ENCODE measurements at places on chromosomes 13 and 19.

GRCh38 chr19:35207391-35207871, 21.1 kb downstream of the FAM187B start:
- DNase-seq: no peak

- DNase-seq: no peak
Observed at GRCh38 chr13:60574735-60575134, 177.7 kb downstream of the TDRD3 start.

DNA sequence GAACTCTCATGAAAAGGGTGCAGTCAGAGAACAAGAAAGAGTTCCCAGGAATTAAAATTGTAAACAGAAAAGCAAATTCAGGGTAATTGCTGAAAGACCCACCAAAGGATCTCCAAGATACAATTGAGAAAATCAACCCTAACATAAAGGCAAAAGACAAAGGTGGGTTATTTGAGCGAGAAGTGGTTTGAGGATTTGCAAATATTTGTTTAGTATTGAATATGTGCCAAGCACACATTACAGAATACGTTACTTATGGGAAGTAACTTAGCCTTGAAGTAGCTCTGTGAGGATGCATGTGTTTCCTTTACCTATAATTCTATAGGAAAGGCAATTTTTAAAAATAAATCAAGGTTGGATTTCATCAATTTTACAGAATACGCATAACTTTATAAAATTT, 10.0 kb upstream of the CEACAM21 start:
- no peak for DNase-seq

DNA sequence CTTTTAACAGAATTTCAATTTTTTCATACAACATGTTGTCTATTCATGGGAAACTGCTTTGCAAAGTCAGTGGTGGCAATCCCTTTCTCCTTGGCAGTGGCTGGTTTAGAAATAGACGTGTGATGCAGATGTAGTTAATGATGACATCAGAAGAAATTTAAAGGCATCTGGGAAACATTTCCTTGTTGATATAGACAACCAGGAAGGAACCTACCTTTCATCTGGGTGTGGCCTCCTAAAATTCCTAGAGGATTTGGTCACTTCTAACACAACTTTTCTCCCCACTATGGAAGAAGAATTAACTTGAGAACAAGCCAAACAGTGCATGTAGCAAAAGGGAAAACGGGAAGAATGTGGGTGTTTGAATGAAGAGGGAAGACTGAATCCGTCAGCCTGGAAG, 102.8 kb downstream of the EFNB2 start:
- no peak for DNase-seq

DNA sequence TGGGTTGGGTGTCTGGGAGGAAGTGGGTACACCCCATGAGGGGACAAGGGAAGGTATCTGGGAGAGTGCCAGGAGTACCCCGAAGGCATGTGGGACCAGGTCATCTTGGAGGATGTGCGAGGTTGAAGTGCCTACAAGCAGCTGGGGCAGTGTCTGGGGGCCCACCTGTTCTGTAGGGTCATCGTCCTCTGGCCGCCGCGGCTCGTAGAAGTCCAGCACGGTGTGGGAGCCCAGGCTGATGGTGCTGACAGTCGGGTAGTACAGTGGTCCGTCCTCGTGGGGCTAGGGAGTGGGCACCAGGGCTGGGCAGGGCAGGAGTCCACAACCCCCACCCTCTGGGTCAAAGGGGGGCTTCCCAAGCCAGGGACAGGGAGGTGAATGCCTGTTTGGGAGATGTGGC, 1.8 kb upstream of the SYNE4 start:
- no peak for DNase-seq

DNA sequence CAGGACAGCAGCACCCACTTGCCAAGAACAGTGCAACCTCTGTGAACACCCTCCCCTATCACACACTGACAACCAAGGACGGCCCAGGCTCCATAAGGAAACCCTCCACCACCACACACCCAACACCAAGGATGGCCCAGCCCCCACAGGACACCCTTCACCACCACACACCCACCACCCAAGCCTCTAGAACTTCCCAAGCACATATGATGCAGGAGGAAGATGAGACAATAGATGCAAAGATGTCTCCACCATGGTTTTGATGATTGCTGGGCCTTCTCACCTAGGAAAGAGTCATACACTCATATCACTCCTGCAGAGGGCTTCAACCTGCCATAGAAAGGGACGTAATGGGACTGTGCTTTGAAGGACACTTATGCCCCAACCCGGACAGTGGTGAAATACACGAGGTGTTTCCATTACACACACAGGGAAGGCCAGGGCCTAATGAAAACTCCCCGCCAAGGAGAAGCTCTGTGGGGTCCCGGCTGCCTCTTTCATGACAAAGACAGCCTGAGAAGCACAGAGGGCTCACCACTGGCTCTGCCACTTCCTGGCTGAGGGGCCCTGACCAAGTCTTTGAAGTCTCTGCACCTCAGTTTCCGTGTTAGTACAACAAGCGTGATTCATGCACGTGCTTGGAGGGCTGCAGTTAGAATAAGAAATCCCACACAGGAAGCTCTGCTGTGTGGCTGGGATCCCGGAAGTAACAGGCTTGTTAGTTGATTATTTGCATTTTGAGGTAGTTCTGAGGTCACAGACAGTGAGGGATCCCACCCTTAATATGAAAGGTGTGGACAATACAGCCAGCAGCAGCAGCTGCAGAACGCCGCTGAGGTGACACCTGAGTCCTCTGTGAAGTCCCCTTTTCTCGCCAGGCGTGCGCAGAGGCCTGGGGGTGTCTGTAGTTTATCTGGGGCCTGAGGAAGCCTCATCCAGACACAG, 61.9 kb upstream of the ATP12A start:
- DNase-seq: no peak

DNA sequence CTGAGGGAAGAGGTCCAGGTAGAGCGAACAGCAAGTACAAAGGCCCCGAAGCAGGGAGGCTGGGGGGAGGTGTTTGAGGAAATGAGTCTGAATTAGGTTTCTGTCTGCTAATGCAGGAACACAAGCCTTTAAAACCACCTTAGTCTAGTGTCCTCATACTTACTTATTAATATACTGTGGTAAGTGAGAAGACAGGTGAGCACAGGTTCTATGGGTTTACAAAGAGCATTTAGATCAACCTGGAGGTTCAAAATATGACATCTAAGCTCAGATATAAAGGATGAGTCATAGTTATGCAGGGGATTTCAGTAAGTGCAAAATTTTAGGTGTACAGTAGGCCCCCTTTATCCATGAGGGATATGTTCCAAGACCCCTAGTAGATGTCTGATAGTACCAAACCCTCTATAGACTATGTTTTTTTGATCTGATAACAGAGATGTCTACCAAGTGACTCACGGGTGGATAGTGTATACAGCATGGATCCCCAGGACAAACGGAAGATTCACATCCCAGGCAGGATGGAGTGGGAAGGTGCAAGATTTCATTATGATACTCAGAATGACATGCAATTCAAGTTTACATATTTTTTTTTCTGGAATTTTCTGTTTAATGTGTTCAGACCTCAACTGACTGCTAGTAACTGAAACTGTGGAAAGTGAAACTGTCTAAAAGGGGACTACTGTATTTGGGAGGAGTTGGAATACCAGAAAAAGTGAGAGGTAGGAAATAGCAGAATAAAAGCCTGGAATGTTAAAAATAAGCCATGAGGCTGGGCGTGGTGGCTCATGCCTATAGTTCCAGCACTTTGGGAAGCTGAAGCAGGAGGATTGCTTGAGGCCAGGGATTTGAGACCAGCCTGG, 18.2 kb upstream of the MED4 start:
- DNase-seq: no peak

- no peak for DNase-seq
Observed at GRCh38 chr19:47093254-47093653, 20.3 kb downstream of the ZC3H4 start.

GRCh38 chr19:41895745-41896580, 13.0 kb downstream of the ARHGEF1 start:
- no peak for DNase-seq

DNA sequence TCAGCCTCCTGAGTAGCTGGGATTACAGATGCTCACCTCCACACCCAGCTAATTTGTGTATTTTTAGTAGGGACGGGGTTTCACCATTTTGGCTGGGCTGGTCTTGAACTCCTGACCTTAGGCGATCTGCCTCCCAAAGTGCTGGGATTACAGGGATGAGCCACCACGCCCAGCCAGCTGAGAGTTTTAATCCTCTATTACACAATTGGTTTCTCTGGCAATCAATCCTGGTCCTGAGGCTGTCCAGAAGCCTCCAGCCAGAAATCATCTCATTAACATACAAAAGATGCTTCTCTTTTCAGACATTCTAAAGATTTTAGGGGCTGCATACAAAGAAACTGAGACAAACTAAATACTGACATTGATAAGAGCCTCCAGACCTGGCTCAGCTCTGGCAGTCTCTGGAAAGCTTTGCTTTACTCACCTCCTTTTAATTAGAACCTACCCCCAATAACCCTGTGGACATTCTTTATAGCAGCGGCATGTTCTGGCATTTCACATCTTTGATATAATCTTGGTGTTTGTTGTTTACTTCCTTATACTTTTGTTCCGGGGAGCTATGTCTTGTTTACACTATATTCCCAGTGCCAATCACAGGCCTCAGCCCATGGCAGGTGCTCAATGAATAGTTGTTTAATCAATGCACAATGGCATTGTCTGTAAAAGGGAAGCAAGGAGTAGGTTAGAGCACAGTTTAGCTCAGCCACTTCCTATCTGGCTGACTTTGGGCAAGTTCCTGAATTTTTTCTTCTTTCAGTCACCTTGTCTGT, 4.1 kb upstream of the ZNF724 start:
- DNase-seq: no peak

- DNase-seq: no peak
Observed at GRCh38 chr19:14159059-14159458, 22.7 kb upstream of the ASF1B start.

GRCh38 chr13:46057256-46058015, 4.9 kb upstream of the ZC3H13 start:
- DNase-seq: no peak

DNA sequence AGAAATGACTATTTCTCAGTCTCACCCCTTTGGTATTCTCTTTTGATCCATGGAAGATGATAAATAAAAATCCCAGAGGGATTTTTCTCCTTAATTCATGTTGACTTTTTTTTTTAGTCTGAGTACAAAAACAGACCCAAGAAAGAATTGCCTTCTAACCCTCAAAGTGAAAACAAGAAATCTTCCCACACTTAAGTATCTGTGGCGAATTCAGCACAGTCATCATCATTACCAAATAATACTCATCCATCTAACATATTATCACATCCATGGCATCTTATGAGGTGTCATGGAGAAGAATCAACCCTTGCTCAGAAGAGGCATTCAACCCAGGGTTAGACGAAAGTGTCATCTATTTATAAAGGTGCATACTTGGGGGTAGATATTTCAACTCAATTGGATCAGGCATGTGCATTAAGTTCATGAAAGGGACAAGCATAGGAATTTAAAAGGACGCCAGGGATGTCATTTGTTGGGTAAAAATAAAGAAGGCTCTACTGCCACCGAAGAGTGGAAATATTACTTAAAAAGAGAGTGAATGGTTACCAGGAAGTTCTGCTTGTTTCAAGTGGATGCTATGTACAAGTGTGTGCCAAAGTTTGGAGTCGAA, 101.9 kb downstream of the FLT1 start:
- no peak for DNase-seq

- DNase-seq: no peak
Observed at GRCh38 chr19:18475004-18475453, 37.1 kb upstream of the ISYNA1 start.

DNA sequence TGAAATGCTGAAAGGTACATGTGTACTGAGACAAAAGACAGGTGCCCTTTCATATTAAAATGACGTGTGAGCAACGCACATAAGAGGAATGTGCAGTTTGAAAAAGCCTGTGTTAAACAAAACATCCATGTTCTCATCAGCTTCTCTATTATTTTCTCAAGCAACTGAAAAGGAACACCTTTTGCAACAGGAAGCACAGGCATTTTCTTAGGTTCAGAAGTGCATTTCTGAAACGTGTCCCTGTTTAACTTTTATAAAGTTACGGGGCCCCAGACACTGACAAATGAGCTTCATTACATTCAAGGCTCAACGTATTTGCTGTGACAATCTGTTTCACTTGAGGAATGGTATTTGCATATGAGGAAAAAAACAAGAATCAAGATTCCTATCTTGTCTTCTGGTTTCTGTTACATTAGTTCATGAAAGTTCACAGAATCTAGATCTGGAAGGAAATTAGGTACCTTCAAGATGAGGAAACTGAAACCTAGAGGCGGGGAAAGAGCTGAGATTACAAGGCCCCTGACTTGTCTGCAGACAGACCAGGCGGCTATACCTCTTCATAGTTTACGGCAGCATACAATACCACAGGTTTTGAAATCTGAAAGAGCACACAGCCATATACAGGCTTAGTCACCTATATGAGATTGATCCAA, 431.7 kb downstream of the KLF12 start:
- DNase-seq: no peak

DNA sequence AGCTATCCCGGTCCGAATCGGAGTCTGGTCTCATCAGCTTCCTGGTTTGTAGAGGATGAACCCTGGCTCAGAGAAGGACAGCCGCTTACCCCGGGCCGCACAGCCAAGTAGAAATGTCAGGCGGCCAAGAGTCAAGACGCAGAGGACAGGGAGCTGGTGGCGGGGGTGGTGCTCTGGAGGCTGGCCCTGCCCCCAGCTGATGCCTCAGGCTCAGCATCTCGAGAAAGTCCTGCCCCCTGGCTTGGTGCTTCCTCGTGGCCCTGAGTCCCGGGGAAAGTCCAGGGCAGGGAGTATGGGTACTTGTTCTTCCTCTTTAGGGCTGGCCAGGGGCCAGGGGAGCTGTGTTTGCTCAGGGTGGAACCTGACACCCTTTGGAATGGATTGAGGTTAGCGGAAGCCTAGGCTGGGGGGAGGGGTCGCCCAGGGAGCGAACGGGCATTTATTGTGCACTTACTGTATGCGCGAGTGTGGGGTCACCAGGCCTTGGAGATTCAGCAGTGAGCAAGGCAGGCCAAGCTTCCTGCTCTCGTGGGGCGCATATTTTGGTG, 2.2 kb downstream of the TJP3 start:
- no peak for DNase-seq

DNA sequence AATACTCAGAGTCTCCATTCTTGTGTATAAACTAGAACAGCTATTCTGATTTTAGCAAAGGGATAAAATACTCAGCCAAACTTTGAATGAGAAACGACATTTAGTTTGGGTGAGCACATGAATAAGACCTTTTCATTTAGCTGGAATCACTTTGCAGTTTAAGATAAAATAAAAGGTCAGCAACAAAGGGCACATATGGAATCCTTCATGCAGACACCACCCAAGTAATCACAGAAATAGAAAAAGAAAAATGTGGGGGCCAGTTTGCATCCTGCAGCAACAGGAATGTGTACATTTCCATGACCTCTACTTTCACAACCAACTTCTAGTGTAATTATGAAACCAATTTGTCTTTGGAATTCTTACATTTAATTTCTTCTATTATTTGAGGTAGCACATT, 1637.4 kb downstream of the PCDH9 start:
- no peak for DNase-seq

- DNase-seq: no peak
Observed at GRCh38 chr13:23554000-23554399, 16.2 kb upstream of the TNFRSF19 start.

GRCh38 chr13:51065372-51066090, 45.5 kb downstream of the C13orf42 start:
- no peak for DNase-seq

- no peak for DNase-seq
Observed at GRCh38 chr13:80599765-80600164, 258.8 kb upstream of the SPRY2 start.
